Stimulated activated CD4-positive, alpha-beta T cell treated with anti-CD3 and anti-CD28 coated beads, Interleukin-15, amount 100 ng/mL, for 1 hour (primary cell): ENCODE measurements at places on chromosomes 16 and 17.

GRCh38 chr16:2790631-2791030 lies 3.3 kb upstream of the PRSS33 start:
- no peak for DNase-seq

DNA sequence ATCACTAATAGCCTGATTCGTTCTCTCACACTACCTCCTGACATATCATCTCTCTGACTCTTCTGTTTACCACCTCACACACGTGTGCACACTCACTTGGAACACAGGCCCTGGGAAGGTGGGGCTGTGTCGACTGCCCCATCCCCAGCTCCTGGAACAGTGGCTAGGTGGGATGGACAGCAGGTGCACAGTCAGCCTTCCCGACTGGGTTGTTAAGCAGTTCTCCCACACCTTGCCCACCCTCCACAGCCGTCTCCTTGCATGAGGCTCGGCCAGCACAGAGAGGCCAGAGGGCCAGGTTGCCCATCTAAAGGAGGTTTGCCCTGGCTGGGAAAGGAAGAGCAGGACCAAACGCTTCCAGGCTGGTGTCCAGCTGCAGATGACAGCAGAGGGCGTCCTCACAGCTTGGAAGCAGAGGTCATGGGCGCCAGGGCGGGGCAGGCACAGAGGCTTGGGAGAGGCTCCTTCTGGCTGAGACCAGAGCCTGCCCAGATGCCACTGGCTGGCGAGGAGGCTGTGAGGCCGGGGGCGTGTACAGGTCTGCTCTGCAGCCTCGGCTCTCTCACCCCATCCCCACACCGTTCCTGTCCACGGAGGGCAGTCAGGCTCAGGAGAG lies 92.8 kb downstream of the AMFR start:
- no peak for DNase-seq

GRCh38 chr17:66469890-66470289 lies 167.5 kb downstream of the PRKCA start:
- no peak for DNase-seq

DNA sequence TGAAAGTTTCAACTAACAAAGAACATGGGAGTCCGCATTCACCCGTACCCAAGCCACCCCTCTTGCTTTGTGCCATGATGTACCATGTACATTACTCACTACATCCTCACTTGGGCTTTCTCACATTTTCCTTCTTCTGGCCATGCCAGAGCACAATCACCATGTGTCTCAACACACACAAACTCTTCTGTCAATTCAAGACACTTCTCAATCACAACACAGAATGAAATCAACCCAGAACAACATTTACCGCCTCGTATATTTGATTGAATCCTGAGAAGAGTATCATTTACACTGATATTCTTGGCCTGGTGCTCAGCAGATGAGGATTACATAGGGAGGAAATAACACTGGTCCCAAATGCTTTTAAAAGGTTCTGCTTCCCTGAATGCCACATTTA lies 4.5 kb downstream of the ADAMTS18 start:
- no peak for DNase-seq

DNA sequence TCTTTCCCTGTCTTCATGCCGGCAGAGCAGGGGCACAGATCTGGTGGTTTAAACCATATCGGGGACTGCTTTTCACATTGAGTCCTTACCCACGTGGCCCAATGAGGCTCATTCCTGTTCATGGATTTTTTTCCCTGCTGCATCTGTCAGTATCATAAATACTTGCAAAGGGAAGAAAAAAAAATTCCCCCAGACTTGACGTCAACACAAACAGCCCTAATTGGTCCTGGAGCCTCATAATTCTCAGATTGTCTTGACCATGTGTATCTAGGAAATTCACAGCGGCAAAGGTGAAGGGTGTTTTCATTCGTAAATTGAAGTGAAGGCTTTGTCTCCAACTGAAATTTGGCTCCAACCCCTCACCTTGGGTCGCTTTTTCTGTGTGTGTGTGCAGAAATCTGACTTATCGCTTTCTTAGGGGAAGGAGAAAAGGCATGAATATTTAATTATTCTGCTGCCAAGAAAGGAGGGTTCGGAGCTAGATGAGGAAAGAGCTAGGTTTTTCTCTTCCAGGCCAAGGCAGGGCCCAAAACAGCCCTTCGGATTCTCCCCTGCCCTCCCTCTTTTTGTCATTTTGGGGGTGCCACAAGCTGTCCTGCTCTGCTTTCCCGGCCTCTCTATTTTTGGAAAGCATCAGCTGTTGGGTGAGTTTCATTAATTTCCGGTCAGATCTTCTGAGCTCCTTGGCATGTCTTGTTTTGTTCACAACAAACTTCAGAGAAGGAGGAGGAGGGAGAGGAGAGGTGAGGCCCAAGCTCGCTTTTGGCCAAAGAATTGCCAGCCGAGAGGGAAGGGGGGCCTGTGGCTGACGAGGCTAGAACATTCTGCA lies 17.8 kb upstream of the CIBAR2 start:
- no peak for DNase-seq

GRCh38 chr17:4945944-4946280 lies 2.4 kb downstream of the PFN1 start:
- DNase-seq: no peak

GRCh38 chr17:3035968-3036280 lies 27.5 kb downstream of the OR1D5 start:
- no peak for DNase-seq

DNA sequence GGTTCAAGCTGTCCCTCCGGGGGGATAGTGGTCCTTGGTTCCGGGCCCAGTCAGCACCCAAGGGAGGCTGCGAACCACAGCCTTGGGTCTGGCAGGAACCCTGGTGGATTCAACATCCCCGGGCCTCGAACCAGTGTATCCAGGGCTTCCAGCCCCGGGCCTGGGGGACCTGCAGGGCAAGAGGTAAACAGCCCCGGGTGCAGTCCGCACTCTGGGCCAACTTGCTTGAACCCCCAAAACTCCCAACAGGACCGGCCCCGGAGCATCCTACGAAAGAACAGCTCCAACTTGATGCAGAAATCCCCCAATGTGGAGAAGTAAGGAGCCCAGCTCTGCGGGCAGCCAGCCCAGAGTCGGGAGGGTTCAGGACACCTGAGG lies 1.5 kb upstream of the NEURL4 start:
- no peak for DNase-seq

DNA sequence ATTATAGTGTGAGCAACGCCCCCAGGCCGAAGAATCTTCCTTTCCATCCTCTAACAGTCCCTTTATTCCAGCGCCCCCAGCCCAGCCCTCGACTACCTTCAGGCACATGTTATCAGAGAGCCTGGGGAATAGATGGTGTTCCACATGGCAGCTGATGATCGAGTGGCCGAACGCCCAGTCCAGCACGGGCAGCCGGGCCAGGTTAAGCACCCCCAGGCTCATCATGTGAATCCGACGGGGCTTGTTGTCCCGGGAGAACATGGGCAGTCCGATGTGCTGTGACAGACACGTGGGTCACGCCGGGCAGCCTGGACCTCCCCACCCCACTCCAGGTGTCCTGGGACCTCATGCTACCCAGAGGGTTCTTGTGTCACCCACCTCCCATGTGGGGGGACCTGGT lies 6.5 kb upstream of the FDXR start:
- DNase-seq: no peak
